ENCODE measurements at places on chromosomes 7 and 10. TPM values are rescaled to one million over a fixed set of nuclear protein-coding genes. Genes with fewer than 3 reads are reported as not detected.

DNA sequence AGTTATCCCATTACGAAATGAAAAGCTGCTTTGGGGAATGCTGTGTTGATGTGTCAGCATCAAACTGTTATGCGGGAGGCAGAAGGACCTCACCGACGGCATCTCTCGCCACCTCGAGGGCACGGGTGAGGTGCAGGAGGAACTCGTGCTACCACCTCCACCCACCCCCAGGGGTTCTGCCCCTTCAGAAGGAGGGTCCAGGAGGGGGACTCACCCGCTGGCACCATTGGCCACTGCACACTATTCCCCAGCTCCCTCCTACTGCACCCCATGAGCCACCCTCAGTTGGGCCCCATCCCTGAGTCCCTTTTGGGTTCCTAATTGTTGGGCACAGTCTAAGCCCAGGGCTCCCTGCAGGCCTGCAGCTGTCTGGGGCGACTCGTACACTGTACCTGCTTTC is 236.6 kb downstream of the PTPRN2 start:
- no peak for DNase-seq

- no peak for DNase-seq
These were observed 165.5 kb upstream of the SMIM30 start for GRCh38 chr7:113283861-113284260.

DNA sequence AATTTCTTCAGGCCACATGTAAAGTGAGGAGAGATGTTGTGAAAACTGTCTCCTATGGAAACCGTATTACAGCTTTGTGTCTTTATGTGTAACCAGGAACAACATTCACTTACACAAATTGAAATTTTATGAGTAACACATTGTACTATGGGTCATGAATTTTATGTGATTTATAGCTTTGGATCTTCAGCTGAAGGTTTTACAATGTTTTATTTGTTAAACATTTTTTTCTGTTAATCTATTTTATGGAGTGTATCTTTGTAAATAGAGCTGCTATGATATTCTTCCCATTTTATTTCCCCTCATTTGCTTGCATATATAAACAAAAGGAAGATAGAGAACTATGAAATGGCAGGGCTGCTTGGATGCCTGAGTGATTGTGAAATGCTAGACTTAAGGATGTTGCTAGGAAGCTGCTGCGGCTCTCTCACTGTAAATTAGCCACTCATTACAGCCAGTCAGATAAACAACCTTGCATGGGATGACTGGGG is 104.5 kb upstream of the PCLO start:
- DNase-seq: no peak

- DNase-seq: no peak
These were observed 103.2 kb upstream of the ADAM12 start for GRCh38 chr10:126491476-126491875.

- DNase-seq: no peak
These were observed 2.4 kb downstream of the FAS start for GRCh38 chr10:88992921-88993524.

DNA sequence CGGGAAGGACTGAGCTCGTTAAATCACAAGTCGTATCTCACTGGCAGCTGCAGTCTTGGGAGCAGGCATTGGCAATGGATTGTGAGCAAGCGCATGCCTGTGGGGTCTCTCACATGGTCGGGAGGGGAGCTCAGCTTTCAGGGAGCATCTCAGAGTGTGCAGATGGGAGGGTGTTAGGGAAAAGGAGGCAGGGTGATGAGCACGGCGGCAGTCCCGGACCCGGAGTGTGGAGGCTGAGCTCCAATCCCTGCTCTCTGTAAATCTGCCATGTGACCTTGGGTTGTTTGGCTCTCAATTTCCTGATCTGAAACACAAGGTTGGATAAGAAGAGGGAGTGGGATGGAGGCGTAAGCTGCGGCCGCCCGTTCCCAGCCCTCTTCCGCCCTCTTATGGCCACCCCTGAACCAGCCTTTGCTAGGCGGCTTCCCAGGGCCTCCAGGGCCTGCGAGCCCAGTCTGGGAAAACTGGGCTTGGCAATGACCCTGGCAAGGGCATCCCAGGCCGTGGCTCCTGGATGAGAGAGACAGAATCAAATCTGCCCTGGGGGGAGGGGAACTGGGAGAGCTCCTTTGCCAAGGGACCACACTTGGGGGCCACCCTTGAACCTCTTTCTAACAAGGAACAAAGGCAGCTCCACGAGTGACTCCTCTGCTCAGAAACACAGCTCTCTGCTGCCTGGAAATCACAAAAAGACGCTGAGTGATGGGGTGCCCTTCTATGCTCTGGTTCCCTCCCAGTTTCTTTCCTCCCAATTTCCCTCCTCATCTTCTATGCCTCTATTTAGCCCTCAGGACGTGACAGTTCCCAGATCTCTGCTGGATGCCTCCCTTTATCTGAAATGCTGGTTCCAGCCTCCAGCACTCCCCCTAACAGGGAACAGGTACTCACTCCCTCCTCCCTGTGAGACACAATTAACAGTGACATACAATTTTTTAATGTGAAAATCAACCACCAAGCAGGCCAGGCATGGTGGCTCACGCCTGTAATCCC is 41.7 kb upstream of the LOXL4 start:
- DNase-seq: peak; percentile 91

DNA sequence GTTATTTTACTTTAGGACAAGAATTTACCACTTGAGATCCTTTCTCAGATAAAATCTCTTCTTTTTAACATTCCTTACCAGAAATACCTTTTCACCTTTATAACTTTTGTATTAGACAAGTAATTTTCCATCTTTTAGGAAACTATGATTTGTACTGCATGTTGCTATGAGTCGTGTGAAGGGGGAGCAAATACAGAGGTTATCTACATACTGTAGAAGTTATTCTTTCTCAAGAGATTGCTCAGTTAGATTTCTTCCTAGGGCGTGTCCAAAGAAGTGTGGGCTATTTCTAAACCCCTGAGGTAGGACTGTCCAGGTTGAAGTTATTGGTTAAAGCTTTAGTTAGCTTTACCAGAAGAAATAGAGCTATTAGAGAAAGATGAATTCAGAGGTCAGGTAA is 30.2 kb upstream of the ARHGAP12 start:
- DNase-seq: no peak

GRCh38 chr10:58475322-58476277 is 37.1 kb upstream of the BICC1 start:
- no peak for DNase-seq

DNA sequence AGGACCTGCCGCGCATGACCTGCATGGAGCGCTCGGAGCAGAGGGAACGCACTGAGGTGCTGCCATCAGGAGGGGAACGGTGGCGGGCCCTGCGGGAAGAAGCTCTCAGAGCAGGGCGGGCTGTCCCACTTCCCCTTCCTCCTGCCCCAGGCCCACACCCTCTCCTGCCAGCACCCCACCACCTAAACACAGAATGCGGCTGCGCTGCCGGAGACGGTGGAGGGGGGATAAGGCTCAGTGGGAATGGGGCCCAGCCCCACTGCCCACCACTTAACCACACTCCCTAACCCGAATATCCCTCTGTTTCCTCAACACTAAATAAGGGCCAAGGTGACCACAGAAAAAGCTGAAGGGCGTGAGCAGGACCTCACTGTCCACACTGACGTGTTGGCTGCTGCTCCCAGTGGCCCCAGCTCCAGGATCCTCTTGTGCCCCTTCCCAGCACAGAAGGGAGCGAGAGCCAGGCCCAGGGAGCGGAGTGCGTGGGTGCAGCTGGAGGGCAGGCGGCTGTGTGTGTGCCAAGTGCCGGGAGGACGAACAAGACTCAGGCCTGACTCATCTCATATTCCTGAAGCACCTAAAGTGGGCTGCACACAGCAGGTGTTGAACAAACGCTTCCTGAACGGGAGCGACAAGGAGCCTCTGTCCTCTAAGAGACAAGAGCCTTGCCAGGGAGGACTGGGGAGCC is 116.8 kb downstream of the MAD1L1 start:
- DNase-seq: no peak

GRCh38 chr10:97173036-97173435 is 12.7 kb downstream of the SLIT1 start:
- DNase-seq: peak; percentile 44

DNA sequence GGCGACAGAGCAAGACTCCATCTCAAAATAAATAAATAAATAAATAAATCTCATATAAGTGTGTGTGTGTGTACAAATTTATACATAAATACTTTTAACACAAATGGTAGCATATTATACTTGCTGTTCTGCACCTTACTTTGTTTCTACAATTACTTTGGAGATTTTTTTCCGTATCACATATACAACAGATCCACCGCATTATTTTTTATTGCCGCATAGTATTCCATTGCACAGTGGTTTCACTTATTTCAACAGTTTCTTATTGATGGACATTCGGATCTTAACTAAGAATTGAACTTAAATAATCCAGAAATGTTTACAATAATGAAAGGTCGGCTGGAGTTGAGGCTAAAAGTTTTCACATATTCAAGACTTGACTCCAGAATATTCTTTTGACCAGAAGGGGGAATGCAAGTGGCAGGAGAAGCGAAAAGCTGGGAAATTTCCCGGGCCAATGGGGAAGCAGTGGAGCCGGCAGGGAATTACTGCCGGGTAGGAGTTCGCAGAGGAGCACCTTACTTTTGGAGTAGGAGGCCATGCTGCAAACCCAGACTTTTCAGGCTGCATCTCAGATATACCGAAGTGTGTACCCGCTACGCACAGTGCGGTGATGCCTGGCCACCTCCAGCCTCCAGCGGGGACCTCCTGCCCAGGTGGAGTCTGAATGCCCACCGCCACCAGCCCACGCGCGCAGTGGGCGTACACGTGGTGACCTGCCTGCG is 415 bp upstream of the CNNM1 start:
- no peak for DNase-seq

DNA sequence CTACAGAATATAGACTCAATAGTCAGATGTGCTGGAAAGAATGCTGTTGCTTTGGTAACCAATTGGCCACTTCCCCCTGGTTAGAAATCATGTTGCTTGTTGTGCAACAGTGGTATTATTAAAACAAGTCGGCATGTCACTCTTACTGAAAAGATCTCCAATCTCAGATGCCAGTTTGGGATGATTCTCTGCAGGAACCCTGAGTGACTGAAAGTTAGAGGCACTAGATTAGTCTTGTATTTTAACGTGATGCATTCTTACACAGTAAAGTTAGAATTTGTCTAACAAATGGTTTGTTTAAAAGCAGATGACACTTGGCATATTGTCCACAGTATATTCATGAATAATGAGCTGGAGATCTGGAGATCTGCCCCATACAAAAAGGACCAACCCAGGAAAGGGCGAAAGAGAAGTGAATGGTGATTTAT is 287.6 kb downstream of the TWIST1 start:
- no peak for DNase-seq

DNA sequence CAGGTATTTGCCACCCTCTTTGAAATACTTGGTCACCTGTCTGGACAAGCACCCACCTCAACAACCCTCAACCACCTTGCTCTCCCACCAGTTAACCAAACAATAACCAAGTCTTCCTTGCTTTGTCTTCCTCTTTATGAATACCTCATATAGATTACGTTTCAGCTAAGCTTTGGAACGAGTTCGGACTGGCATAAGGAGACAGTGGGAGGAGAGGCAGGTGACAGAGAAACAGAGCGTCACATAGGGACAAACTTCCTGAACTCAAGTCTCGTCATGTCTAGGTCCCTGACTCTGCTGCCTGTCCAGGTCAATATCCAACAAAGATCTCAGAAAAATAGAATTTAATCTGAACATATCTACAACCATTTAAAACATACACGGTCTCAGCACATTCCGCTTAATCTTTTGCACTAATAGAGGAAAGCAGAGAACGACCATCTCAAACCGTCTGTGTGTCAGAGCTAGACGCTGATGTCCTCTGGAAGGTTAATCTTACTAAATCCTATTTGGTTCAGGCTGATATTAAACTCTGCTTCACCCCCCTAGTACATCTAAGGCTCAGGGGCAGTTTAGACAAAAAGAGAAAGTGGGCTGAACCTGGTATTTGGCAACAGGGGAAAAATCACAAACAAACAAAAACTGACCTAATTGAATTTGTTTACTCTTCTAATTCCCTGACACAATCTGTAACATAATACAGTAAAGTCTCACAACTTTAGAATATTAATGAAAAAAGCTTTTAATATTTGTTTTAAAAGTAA is 26.4 kb upstream of the SVOPL start:
- DNase-seq: no peak

- DNase-seq: no peak
These were observed 1.6 kb upstream of the PILRA start for GRCh38 chr7:100371561-100372171.

Gene CH25H
- 1.7 TPM for total RNA-seq

Gene LOXL4
- 29.9 TPM for total RNA-seq

Gene MINPP1
- total RNA-seq: 10.3 TPM

Measured in aorta (tissue), 5 donors.